ENCODE measurements at places on chromosomes 16 and 17.

GRCh38 chr17:70891306-70891705, 722.0 kb downstream of the KCNJ2 start:
- DNase-seq, result no peak
- no peaks in the 10 kb centered on the region for H3K27me3 ChIP-seq
- H3K4me1 ChIP-seq, result no peaks in the 10 kb centered on the region
- no peak overlapping the region for H3K4me3 ChIP-seq
- no peak overlapping the region for H3K27ac ChIP-seq
- no peaks in the 10 kb centered on the region for H3K36me3 ChIP-seq

GRCh38 chr16:86090461-86091170, 191.7 kb downstream of the IRF8 start:
- H3K4me1 ChIP-seq, result no peaks in the 10 kb centered on the region
- no peaks in the 10 kb centered on the region for H3K36me3 ChIP-seq
- H3K27ac ChIP-seq, result no peak overlapping the region
- no peak for DNase-seq
- no peak overlapping the region for H3K4me3 ChIP-seq

DNA sequence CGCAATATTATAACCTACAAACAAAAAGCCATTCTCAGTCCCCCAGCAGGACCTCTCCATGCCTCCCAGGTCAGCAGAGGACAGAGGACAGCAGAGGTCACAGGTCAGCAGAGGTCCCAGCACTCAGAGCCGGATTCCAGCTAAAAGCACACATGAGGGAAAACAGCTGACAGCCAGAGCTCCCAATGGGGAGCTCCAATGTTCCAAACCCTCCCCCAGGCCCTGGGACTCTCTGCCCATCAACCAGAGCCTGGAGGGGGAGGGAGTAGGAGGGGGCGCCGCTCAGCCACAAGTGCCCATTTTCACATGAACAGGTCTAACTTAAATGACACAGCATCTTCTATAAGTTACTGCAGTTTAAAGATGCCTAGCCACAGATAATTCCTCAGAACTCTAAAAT, 77.5 kb downstream of the ANKRD11 start:
- H3K4me3 ChIP-seq, result no peak overlapping the region
- H3K27me3 ChIP-seq, result no peaks in the 10 kb centered on the region
- H3K4me1 ChIP-seq, result peaks cover 87% of the 10 kb centered on the region
- no peaks in the 10 kb centered on the region for H3K36me3 ChIP-seq
- no peak for DNase-seq

DNA sequence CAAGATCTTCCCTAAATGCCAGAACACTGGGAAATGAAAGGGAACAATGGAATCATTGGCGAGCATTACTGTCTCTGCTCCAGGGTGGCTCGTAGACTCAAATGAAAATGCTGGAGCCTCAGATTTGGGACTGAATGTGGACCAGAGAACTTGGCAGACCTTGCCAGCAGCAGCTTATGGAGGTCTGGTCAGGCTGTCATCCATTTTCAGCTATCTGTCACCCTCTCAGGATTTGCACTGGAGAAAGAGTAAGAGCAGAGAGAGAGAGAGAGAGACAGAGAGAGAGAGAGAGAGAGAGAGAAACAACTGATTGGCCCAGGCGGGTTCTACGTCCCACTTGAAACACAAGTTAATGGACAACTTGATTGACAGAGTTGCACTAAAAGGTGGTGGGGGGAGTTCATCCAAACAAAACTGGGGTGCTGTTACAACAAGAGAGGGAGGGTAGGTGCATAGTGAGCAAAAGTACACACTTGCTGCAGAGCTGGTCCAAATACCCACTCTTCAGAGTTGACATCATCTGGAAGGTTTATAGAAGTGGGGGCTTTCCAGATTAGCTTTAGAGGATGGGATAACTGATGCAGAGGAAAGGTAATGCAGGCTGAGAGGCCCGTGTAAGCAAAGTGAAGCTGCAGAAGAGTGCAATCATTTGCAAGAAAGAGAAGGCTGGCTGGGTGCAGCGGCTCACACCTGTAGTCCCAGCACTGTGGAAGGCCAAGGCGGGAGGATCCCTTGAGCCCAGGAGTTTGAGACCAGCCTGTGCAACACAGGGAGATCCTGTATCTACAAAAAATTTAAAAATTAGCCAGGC, 16.5 kb upstream of the NSMCE1 start:
- no peak overlapping the region for H3K4me3 ChIP-seq
- no peak overlapping the region for H3K27ac ChIP-seq
- H3K36me3 ChIP-seq, result no peaks in the 10 kb centered on the region
- DNase-seq, result no peak
- H3K27me3 ChIP-seq, result no peaks in the 10 kb centered on the region

- no peak overlapping the region for H3K4me3 ChIP-seq
- H3K4me1 ChIP-seq, result no peaks in the 10 kb centered on the region
- no peaks in the 10 kb centered on the region for H3K27me3 ChIP-seq
- no peaks in the 10 kb centered on the region for H3K36me3 ChIP-seq
Observed at GRCh38 chr16:68860978-68861892, 17.9 kb downstream of the TANGO6 start.

DNA sequence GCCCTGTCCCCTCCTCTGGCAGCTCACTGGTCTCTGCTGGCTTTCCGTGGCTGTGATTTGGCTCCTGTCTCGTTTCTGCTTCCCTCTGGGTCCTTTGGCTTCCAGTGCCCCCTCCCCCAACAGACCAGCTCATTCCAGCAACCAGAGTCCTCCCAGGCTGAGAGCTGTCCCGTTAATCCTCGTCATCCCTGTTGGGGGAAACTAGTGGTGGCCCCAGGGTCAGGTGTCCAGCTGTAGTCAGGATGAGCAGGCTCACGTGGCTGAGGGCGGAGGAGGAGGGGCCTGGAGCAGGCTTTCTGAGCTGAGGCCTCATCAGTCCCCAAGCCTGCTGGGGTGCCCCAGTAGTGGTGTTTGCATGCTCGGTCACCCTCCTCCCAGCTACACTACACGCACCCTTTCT, 10.7 kb upstream of the CBX4 start:
- DNase-seq, result no peak
- peaks cover 5% of the 10 kb centered on the region for H3K4me1 ChIP-seq
- H3K27me3 ChIP-seq, result no peaks in the 10 kb centered on the region
- H3K27ac ChIP-seq, result no peak overlapping the region
- no peak overlapping the region for H3K4me3 ChIP-seq

GRCh38 chr16:73915140-73915539, 381.5 kb upstream of the PSMD7 start:
- no peak overlapping the region for H3K4me3 ChIP-seq
- no peaks in the 10 kb centered on the region for H3K4me1 ChIP-seq
- no peak overlapping the region for H3K27ac ChIP-seq
- no peaks in the 10 kb centered on the region for H3K36me3 ChIP-seq
- no peak for DNase-seq
- peaks cover 5% of the 10 kb centered on the region for H3K27me3 ChIP-seq

DNA sequence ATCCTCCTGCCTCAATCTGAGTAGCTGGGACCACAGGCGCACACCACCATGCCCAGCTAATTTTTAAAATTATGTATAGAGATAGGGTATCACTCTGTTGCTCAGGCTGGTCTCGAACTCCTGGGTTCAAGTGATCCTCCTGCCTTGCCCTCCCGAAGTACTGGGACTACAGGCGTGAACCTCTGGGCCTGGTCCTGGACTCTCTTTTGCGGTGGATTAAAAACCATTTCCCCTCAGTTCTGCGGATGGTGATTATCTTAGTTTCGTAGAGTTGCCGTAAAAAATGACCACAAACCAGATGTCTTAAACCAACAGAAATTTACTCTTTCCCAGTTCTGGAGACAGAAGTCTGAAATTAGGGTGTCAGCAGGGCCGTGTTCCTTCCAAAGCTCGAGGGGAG, 28.8 kb downstream of the MGAT5B start:
- no peaks in the 10 kb centered on the region for H3K27me3 ChIP-seq
- no peak for DNase-seq
- H3K4me1 ChIP-seq, result peaks cover 6% of the 10 kb centered on the region
- no peak overlapping the region for H3K4me3 ChIP-seq
- H3K27ac ChIP-seq, result no peak overlapping the region

- peak within 1 kb of the TSS; percentile 16 for H3K4me3 ChIP-seq
- H3K27me3 ChIP-seq, result no peaks in the 10 kb centered on the region
- H3K4me1 ChIP-seq, result peaks cover 77% of the 10 kb centered on the region
- no peaks in the 10 kb centered on the region for H3K36me3 ChIP-seq
Observed at GRCh38 chr16:67931712-67932461, at the start of gene CTRL. TSS of gene CTRL (minus strand) at chr16:67931862. CDS start at chr16:67931852, 10 bp downstream.

GRCh38 chr16:78494674-78495073, 395.2 kb downstream of the WWOX start:
- H3K27ac ChIP-seq, result no peak overlapping the region
- no peaks in the 10 kb centered on the region for H3K36me3 ChIP-seq
- H3K27me3 ChIP-seq, result no peaks in the 10 kb centered on the region
- no peaks in the 10 kb centered on the region for H3K4me1 ChIP-seq
- H3K4me3 ChIP-seq, result no peak overlapping the region

DNA sequence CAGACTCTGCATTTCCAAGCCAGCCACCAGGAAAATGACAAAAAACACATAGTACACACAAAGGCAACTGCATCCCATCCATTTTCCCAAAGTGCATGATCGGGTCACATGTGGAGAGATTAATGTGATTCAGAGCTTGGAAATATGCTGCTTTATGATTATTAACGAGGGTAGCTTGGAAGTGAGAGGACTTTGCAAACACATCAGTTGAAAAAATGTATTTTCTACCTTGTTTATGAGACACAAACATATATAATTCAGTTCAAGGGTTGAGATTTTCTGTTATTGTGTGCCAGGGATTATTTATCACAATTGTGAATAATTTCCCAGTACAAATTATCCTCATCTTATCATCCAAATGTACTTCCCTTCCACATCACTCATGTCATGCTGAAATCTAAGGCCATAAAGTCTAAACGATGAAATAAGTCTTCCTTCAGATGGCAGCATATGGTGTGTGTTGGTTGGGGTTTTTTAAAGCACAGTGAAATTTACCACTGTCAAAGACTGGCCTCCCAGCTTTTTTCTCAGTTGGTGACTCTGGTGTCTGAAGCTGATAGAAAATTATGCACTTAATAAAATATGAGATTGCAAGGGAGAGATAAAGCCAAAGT, 104.7 kb upstream of the ADAMTS18 start:
- no peaks in the 10 kb centered on the region for H3K36me3 ChIP-seq
- no peaks in the 10 kb centered on the region for H3K27me3 ChIP-seq
- H3K4me3 ChIP-seq, result no peak overlapping the region
- H3K27ac ChIP-seq, result no peak overlapping the region

DNA sequence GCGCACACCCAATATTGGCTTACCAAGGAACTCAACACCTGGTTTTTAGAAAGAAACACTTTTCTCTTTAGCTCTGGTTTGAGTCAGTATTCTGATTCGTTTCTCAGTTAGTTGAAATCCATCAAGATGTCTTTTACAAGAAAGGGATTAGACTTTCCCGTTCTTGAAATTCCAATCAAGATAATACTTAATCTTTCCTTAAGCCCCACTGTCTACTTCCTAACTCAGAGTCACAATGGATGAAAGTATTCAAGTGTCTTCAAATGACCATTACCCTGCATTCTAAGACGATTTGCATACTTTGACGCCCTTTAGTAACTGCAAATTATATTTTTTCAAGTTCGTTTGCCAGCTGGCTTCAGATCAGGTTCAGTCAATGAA, 189.8 kb downstream of the USP22 start:
- H3K36me3 ChIP-seq, result no peaks in the 10 kb centered on the region
- H3K27ac ChIP-seq, result no peak overlapping the region
- DNase-seq, result no peak
- H3K4me3 ChIP-seq, result no peak overlapping the region
- H3K27me3 ChIP-seq, result peaks cover 7% of the 10 kb centered on the region

GRCh38 chr16:28876973-28877654, 1.2 kb upstream of the ATP2A1 start:
- no peaks in the 10 kb centered on the region for H3K27me3 ChIP-seq
- no peak for DNase-seq
- peaks cover 13% of the 10 kb centered on the region for H3K4me1 ChIP-seq
- H3K27ac ChIP-seq, result no peak overlapping the region
- H3K4me3 ChIP-seq, result no peak overlapping the region

GRCh38 chr16:50248845-50249244, 17.5 kb upstream of the ADCY7 start:
- no peaks in the 10 kb centered on the region for H3K27me3 ChIP-seq
- peaks cover 16% of the 10 kb centered on the region for H3K4me1 ChIP-seq
- H3K4me3 ChIP-seq, result no peak overlapping the region
- DNase-seq, result no peak
- H3K36me3 ChIP-seq, result no peaks in the 10 kb centered on the region

GRCh38 chr17:74539281-74539820, 6.6 kb downstream of the CD300C start:
- no peaks in the 10 kb centered on the region for H3K36me3 ChIP-seq
- H3K4me3 ChIP-seq, result no peak overlapping the region
- H3K27ac ChIP-seq, result no peak overlapping the region
- no peaks in the 10 kb centered on the region for H3K27me3 ChIP-seq
- DNase-seq, result no peak

- DNase-seq, result no peak
- no peaks in the 10 kb centered on the region for H3K4me1 ChIP-seq
- no peak overlapping the region for H3K27ac ChIP-seq
- no peaks in the 10 kb centered on the region for H3K36me3 ChIP-seq
- no peaks in the 10 kb centered on the region for H3K27me3 ChIP-seq
- no peak overlapping the region for H3K4me3 ChIP-seq
Observed at GRCh38 chr17:30964876-30965275, 6.0 kb upstream of the RNF135 start.

GRCh38 chr16:88908307-88908706, 41.8 kb upstream of the PABPN1L start:
- H3K4me1 ChIP-seq, result peaks cover 37% of the 10 kb centered on the region
- DNase-seq, result no peak
- no peaks in the 10 kb centered on the region for H3K27me3 ChIP-seq
- H3K36me3 ChIP-seq, result no peaks in the 10 kb centered on the region

GRCh38 chr16:85250609-85251223, 138.4 kb upstream of the CIBAR2 start:
- no peak for DNase-seq
- no peaks in the 10 kb centered on the region for H3K36me3 ChIP-seq
- no peak overlapping the region for H3K4me3 ChIP-seq
- no peak overlapping the region for H3K27ac ChIP-seq
- H3K4me1 ChIP-seq, result peaks cover 12% of the 10 kb centered on the region

- H3K27ac ChIP-seq, result no peak overlapping the region
- H3K36me3 ChIP-seq, result peaks cover 27% of the 10 kb centered on the region
- no peaks in the 10 kb centered on the region for H3K27me3 ChIP-seq
- DNase-seq, result no peak
- peaks cover 47% of the 10 kb centered on the region for H3K4me1 ChIP-seq
Observed at GRCh38 chr17:2705263-2705662, 6.3 kb downstream of the CLUH start.

Data from body of pancreas (tissue), 4 donors.